ENCODE measurements at places on chromosomes 6 and 20.

DNA sequence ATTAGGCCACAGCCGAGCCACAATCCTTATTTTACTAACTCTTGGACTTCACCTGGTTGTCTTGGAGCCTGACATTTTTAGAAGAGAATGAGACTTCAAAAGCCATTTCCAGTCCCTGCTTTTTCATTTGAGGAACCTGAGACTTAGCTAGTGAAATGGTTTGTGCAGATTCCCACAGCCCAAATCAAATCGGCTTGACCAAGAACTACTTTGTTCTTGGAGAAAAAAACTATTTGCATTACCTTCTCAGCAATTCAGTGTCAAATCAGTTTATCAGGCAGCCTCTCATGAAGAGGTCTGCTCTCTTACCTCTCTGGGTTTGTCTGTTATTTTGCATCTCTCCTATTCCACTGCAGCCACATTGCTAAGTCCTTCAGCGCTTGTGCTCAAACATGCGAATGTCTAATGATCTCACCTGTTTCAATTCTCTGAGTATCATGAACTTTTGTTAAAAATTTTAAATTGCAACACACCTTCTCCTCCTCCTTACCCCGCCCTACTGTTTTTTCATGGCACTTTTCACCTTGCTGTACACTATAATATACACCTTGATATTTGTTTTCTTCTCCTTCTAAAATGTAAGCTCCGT is 573 bp upstream of the IFNGR1 start:
- DNase-seq = no peak

GRCh38 chr20:63807654-63808053 is 23.4 kb downstream of the ZBTB46 start:
- DNase-seq = no peak

- no peak for DNase-seq
Measured at GRCh38 chr6:139262519-139263300, 29.1 kb downstream of the TXLNB start.

- no peak for DNase-seq
Measured at GRCh38 chr6:157008568-157008967, 231.4 kb downstream of the ARID1B start.

GRCh38 chr20:60271597-60271996 is 313.4 kb downstream of the CDH26 start:
- DNase-seq = no peak

DNA sequence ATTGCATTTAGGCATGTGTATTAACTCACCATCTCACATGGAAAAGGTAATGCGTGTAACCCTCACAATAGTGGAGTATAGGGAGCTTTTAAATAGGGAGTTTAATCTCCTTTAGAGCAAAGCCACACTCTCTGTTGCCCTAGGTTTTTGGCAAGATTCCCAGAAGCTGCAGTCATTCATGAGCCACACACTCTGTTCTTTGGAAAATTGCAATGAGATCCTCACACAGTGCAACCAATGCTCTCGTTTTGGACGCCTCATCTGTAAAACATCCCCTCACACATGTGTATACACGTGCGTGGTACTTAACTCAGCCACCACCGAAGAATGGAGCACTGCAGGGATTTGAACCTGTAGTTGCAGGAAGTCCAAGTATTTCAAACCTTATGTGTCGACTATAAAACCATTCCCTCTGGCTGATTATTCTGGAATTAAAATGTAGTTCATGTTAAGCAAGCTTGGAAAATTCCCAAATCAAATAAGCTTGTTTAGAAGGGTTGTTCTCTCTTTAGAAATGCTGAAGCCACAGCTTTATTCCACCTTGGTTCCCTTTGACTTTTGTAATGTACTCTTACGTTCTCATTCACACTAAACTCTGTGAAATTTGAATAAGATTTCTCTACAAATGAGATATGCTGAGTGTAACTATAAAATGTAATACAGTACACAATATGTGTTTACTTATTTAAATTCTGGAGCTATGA is 489.8 kb upstream of the MANEA start:
- DNase-seq = peak; percentile 78

- DNase-seq = no peak
Measured at GRCh38 chr6:14283600-14284235, 166.1 kb downstream of the CD83 start.

DNA sequence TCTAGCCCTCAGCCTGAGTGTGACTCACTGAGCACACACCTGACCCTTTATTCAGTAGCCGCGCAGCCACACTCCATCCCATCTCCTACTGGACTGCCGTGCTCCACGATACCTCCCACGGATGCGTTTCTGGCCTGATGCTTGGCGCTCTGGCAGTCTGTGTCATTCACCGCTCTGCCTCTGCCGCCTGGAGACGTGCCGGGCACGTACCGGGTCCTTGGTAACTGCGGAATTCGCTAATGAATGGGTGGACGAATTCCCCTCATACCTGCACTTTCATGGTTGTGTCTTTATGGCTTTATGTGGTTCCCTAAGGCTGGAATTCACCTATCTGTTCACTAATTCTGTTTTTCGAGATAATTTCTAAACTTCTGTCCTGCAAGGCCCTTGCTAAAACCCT is 405.7 kb downstream of the QKI start:
- no peak for DNase-seq

DNA sequence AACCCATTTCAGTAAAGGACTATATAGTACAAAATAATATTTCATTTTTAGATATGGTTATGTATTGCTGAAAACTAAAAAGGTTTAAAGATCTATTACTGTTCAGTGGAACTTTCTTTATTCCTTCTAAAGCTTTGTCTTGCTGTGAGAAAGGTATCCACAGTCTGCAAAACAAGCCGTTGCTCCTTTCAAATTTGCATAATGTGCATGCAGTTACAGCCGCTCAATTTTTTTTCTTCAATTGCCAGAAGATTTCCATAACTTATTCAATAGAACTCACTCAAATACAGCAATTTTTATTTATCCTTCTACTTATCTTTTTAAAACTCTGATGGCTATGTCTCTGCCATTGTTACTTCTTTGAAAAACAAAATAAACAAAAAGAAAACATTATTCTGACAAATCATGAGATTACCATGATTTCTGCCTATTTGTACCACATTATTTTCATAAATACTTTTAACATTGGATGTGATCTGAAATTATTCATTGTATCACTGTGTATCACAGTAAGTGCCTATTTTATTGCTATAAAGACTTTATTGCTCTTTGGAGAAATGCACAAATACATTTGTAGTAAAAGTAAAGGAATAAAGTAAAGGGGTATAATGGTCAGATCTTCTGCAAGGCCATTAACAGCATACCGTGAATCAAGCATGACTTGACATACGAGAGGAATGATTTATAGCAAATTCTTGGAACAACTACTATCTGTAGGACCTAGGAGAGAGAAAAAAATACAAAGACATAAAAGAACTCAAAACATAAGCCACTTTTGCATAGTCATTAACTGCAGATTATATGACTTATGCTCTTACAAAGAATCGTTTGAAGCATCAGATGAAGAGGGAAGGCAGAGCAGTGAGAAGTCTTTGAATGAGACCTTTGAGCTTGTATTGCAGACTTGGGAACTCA is 29.6 kb upstream of the HBS1L start:
- no peak for DNase-seq

DNA sequence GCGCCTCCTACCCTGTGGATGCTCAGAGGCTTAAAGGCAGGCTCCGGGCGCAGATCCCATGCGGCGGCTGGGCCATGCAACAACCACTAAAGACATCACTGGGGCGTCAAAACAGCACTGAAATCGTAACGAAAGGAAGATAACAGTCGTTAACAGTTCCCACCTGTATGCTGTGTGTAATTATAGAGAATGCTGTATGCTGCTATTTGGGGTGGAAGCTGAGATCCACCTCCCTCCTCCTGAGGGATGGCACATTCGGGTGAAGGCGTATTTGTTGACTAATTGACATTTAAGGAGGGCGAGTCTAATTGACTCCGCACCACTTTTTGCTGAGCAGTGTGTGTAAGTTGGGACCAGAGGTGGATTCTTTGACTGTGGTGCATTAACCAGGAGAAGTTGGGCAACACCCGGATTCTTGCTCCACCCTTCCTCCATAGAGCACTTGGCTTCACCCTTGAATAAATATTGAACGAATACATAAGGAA is 687 bp downstream of the SLC35A1 start:
- peak; percentile 66 for DNase-seq

DNA sequence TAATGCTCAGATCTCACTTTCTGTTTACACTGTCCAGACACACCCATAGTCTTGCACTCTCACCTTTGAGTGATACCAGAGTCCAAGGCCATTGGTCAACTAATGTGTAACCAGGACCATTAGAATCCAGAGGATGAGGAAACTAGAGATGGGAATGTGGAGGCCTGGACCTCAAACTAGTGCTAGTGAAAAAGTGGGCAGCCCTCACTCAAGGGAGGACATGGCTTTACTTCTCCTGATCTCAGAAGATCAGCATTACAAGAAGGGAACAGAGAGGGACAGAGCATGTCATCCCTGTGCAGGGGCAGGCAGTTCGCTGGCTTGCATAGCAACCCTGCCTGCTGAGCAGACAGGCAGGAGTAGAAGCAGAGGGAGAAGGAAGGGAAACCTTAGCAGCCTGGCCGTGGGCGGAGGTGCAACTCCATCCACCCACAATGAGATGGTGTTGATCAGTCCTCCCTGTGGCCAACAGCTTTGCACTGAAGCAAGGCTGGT is 22.6 kb upstream of the XRN2 start:
- DNase-seq = no peak

GRCh38 chr6:157761331-157761921 is 61.6 kb upstream of the SNX9 start:
- peak; percentile 68 for DNase-seq

GRCh38 chr20:50321797-50322480 is 131.3 kb downstream of the CEBPB start:
- DNase-seq = no peak

DNA sequence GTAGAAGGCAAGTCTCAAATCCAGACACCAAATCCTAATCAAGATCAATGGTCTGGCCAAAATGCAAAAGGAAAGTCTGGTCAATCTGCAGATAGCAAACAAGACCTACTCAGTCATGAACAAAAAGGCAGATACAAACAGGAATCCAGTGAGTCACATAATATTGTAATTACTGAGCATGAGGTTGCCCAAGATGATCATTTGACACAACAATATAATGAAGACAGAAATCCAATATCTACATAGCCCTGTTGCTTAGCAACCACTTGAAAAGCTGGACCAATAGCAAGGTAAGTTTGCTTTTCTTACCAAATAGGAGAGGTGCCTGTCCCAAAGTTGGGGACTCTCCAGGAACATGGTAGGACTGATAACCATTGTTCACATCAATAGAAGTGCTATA is 2.0 kb downstream of the SEMG2 start:
- no peak for DNase-seq

- no peak for DNase-seq
Measured at GRCh38 chr6:127013865-127014264, 104.6 kb upstream of the RSPO3 start.

GRCh38 chr6:107769053-107769658 is 55.0 kb downstream of the SCML4 start:
- no peak for DNase-seq

DNA sequence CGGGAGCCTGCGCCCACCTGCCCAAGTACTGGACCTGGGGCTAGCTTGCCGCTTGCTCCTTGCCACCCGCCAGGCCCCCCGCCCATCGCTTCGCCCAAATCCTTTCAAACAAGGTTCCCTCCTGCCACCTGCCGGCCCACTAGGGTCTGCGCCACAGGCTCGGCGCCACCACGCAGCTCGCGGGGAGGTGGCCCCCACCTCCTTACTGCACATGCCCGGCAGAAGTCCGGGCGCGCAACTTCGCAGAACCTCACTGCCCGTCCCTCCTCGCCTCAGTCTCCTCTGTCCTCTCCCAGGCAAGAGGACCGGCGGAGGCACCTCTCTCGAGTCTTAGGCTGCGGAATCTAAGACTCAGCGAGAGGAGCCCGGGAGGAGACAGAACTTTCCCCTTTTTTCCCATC is 11.2 kb downstream of the GNAS-AS1 start:
- no peak for DNase-seq

GRCh38 chr6:24504649-24505586 is 10.1 kb downstream of the ALDH5A1 start:
- DNase-seq = no peak

DNA sequence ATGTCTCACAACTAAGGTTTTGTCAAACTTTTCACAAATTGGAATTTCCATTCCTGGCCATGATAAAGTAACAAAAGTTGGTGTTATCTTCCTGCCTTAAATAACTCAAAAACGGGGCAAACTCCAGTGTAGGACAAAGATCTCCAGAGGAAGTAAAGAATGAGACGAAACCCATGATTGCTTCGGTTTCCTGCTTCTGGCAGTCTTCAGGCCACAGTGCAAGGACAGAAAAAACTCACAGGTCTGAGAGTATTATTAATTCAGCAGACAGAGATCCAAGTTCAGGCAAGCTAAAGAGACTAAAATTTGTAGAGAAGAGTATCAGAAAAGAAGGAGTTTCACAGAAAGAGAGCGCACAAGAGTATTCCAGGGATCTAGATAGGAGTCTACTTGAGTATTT is 64.8 kb upstream of the RCAN2 start:
- no peak for DNase-seq

DNA sequence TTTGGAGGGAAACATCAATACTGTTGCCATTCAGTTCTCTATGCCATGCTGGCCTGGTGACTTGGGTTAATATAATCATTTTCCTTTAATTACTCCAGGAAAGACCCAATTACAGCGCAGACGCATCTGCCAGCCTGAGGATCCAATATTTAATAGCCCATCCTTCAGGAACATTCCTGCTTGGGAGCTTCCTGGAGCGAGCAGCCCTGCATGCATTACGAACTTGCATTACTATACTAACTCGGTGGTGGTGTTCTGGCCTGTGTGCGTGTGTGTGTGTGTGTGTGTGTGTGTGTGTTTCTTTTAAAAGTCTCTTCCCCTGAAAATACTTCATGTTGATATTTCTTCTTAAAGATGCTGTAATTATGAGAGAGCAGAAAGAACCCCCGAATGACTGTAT is 26.5 kb downstream of the PMEPA1 start:
- no peak for DNase-seq

GRCh38 chr6:115891111-115891669 is 169.5 kb downstream of the FRK start:
- DNase-seq = peak; percentile 83

Data from brain microvascular endothelial cell (primary cell).